ENCODE measurements at places on chromosomes 16 and 17. TPM values are rescaled to one million over a fixed set of nuclear protein-coding genes. Genes with fewer than 3 reads are reported as not detected.

Gene GJD3
- total RNA-seq = 0.87 TPM

Gene TMEM92
- 28.6 TPM for total RNA-seq

Gene KRTAP4-5
- total RNA-seq = not detected

Gene DBNDD1
- total RNA-seq = 56.9 TPM

Gene DERL2
- 107 TPM for total RNA-seq

Gene NPTX1
- total RNA-seq = 115 TPM

Gene SECTM1
- 1.6 TPM for total RNA-seq

Gene NHERF2
- total RNA-seq = 57.1 TPM

Gene FBXL16
- 3.1 TPM for total RNA-seq

Gene PRR15L
- 0.12 TPM for total RNA-seq

Data from A549 treated with RU486 at 1 μM for 4 hours (cell line).